HAP-1 (cell line): ENCODE measurements at places on chromosomes 16 and 17.

- no peak for DNase-seq
Observed at GRCh38 chr17:81686614-81687013, 2.8 kb downstream of the HGS start.

DNA sequence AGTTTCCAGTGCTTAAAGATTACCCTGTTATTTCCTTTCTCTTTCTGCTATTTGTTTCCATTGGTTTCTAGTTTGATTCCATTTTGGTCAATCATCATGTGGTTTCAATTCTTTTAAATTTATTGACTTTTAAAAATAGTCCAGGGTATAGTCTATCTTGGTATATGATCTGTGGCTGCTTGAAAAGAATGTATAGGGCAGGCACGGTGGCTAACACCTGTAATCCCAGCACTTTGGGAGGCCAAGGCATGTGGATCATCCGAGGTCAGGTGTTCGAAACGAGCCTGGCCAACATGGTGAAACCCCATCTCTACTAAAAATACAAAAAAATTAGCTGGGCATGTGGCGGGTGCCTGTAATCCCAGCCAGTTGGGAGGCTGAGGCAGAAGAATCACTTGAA lies 34.5 kb upstream of the NACA2 start:
- no peak for DNase-seq

DNA sequence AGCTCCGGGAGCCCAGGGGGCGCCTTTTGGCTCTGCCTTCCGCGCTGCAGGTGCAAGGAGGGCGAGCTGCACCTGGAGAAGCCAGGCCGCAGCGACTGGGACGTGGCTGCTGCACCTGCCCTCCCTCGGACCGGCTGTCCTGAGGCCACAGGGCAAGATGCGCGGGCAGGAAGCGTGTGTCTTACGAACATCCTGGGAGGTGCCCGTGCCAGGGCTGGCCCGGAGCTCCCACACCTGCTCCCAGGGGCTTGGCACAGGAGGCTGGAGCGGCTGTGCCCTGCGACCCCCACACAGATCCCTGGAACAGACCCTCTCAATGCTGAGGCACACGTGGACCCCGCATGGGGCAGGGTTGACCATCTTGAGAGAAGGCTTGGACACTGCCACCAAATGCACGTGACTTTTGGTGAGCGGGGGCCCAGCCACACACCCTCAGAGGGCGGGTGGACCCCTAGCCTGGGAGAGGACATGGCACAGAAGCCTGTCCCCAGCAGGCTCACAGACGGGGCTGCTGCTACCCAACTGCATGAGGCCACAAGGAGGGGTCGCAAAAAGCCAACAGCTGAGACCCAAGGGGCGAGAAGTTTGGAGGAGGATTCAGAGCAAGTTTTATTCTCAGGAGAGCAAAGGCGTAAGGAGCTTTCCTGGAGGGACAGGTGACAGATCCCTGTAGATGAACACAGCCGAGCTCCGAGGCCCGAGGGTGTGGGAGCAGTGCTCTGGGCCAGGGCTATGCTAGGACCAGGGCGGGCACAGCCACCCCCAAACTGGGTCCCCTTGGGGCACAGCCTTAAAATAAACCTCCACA lies 11.4 kb downstream of the NDUFAF8 start:
- no peak for DNase-seq

DNA sequence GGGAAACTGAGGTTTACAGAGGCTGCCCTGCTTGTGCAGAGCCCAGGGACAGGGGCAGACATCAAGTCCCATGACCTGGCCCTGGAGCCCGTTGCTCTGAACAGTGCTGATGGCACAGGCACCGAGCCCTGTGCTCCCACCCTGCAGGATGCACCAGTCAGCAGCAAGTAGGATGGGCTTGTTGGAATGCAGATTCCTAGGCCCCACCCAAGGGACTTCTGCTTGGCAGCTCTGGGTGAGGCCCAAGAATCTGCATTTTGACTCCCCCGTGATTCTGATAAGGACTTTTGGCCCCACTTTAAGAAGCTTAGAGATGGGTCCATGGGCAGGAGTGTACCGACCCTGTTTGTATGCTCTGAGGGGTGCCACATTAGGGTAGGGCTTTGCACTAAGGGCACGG lies 23.3 kb downstream of the LASP1 start:
- DNase-seq: no peak

GRCh38 chr17:58120195-58120822 lies 27.9 kb upstream of the OR4D1 start:
- DNase-seq: peak; percentile 71

DNA sequence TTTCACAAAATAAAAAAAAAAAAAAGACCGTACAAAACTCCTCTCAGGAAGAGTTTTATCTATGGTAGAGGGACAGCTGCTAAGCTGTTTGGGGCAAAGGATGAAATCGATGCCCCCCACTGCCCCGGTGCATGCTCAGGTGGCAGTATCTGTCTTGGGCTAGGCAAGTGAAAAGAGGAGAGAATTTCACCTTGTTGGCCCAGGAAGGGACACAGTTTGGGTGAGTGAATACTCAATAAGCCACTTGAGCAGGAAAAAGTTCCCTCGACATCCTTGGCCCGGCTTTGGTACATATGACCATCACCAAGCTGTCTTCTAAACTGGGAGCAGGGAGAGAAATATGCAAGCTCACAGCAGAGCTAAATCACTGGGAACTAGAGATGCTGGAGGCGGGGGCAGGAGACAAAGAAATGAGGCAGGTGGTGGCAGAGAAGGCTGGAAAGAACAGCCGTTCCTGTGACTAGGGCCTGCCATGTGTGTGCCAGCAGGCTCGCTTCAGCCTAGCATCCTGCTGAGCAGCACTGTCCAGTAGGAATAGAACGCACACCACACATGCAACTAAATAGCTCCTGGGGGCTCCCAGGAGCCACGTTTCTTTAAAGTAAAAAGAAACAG lies 8.2 kb upstream of the EIF1 start:
- no peak for DNase-seq

- DNase-seq: no peak
Observed at GRCh38 chr17:49074851-49075540, 57.6 kb upstream of the B4GALNT2 start.

- DNase-seq: no peak
Observed at GRCh38 chr16:66553223-66553622, 847 bp downstream of the CKLF start.

DNA sequence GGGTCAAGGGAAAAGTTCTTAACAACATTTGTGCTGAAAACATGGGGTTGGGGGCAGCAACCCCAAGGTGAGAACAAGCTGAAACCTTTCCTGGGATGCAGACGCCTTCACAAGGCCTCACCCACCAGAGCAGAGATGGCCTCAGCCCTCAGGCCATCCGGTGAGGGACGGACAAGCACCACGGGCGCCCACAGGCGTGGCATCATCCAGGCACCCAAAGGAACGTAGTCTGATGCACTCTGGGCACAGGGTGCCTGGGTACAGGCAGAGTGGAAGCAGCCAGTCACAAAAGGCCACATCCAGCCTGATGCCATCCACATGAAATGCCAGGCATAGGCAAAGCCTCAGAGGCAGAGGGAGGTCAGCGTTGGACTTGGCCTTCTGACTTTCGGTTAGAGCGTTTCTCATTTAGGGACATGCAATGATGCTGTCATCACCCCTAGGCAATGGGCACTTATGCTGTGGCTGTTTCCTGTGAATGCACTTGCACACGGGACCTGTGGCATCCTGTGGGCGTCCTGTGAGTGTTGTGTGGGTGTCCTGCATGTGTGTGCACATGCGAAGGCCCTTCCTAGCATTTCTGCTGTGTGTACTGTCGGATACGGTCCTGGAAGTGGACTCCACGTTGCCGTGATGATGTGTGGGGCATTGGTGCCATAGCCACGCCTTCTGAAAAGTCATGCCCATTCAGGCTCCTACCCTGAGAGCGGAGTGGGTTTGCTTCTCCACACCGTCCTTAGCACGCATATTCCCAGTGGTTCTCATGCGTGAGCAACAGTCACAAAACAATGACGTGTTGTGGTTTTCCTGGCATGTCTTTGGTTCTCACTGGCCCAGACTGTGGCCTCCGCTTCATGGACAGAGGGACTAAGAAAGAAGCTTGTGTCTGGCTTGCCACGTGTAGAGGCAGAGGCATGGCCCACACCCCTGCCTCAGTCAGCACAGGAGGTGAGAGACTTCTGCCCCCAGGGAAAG lies 52.7 kb upstream of the ZNF469 start:
- DNase-seq: no peak

- peak; percentile 52 for DNase-seq
Observed at GRCh38 chr17:35731917-35732805, 722 bp downstream of the RASL10B start.

- DNase-seq: no peak
Observed at GRCh38 chr17:62703261-62703775, 75.8 kb downstream of the MRC2 start.

GRCh38 chr16:67804853-67805542 lies 1.4 kb downstream of the RANBP10 start:
- DNase-seq: no peak

GRCh38 chr16:88059701-88060386 lies 108.6 kb downstream of the BANP start:
- DNase-seq: no peak

DNA sequence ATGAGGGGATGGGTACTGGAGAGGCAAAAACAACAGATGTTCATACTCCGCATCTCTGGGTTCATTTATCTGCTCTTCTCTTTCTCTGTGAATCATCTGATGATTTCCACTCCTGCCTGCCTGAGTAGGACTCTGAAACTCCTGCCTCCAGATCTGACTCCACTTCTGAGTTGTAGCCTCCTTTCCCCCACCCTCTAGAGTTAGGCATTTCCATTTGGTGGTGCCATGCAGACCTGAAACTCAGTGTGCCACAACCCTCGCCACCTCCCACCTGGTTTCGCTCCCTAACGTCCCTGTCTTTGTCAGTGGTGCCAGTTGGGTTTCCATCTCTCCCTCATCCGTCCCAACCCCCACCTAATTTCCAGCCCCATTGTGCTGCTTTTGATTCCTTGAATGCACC lies 126.2 kb downstream of the PRKCB start:
- DNase-seq: no peak

DNA sequence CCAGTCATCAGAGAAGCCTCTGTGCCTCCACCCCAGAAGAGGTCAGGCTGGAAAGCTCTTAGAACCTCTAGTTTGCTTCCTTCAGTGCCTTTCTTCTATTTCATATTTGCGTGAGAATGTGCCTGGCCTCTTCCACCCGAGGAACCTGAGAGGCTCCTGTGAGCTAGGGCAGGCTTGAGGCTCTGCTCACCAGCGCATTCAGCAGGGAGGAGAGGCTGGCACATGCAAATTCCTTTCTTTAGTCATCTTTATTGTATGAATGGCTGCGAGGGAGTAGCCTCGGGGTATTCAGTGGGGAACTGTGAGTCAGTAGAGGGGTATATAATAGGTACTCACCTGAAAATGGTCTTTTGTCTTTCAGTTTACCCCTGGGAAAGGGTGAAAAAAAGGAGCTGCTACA lies 268.3 kb downstream of the ABCC12 start:
- DNase-seq: peak; percentile 74

GRCh38 chr17:78995761-78996451 lies 13.7 kb downstream of the CANT1 start:
- DNase-seq: no peak

GRCh38 chr17:74750327-74751069 lies 2.1 kb downstream of the NHERF1 start:
- DNase-seq: no peak

DNA sequence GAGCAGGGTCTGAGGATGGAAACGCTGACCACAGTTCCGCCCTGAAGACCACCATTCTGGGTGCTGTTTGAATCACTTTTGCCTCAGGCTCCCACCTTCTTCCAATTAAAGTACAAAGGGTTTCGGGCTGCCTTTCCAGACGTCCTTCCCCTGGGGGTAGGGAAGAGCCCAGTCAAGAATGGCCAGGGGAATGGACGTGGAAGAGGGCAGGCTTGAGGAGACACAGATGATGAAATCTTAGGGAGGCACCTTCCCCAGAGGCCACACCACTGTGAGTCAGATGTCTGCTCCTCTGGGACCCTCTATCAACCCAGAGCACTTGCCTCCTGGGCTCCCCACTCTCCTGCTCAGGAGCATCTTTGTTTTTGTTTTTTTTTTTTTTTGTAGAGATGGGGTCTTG lies 27.5 kb upstream of the MTSS2 start:
- no peak for DNase-seq

DNA sequence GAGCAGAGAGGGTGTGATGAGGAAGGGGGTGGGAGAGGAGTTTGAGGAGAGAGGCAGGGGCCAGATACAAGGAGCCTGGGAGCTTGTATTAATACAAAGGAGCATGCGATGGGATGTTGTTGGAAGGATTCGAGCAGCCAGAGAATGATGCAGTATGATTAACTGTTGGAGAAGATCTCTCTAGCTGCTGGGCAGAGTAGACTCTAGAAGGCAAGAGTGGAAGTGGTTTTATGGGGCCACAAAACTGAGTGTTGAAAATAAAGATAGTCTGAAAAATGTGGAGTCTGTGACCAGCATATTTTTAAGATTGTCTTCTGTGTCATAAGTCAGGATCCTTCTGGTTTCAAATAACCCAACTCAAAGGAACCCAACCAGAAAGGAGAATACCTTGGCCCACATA lies 98.3 kb downstream of the MSI2 start:
- no peak for DNase-seq

GRCh38 chr16:19783363-19784182 lies 65.5 kb downstream of the IQCK start:
- no peak for DNase-seq

GRCh38 chr17:74343526-74344284 lies 17.7 kb downstream of the KIF19 start:
- DNase-seq: no peak

- no peak for DNase-seq
Observed at GRCh38 chr16:68116256-68116867, 31.2 kb downstream of the NFATC3 start.

GRCh38 chr17:67656494-67657203 lies 61.1 kb upstream of the NOL11 start:
- DNase-seq: no peak

DNA sequence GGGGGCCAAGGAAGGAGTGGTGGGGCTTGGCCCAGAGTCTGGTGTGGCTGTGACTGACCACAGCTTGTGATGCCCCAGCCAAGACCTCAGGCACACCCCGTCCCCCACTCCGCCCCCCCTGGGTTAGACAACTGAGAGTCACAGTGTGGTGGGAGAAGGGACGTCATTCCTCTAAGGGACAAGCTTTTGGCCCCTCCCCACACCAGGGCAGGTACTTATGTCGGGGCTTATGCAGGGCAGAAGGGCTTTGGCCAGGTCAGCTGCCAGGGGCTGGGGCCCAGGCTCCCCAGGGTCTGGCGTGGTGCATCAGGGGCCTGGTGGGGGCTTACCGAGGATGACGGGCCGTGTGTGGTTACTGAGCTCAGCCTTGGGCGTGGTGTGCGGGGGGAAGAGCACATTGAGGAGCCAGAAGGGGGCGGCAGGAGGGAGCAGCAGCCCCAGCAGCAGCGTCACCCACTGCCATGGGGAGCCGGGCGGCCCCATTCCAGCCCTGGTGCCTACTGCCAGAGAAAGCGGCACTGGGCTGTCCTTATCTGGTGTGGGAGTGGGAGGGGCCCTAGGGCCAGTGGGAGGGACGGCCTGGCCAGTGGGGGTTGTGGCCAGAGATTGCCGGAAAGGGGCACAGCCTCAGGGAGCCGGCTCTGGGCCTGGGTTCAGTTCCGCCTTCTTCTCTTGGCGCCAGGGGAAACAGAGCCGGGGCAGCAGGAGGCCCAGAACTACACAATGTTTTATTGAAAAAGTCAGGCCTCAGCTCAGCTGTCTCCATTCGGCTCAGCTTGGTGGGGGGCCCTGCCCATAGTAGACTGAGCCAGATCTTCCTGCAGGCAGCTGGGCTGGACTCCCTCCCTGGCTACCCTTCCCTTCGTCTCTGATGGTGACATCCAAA lies at the start of gene LCAT:
Gene LCAT (minus strand): TSS at position 502 of the 886 bp plus-strand sequence. CDS start 19 bp downstream, at position 483.
- no peak for DNase-seq
